ENCODE measurements at places on chromosomes 4 and X.

DNA sequence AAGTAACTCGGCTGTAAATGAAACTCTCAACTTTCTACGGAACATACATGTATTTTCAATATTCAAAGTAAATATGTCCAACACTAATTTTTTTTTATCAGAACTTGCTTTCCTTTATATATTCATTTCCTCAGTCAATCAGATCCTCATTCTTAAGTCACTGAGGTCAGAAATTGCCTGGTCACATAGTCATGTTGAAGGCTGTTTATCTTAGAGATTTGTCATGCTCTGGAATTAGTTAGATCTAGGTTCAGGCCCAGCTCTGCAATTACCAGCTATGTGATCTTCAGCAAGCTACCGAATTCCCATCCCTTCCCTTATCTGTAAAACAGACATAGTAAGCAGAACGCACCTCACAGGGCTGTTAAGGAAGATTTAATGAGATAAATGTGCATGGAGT is 228.8 kb downstream of the SPCS3 start:
- DNase-seq = no peak

DNA sequence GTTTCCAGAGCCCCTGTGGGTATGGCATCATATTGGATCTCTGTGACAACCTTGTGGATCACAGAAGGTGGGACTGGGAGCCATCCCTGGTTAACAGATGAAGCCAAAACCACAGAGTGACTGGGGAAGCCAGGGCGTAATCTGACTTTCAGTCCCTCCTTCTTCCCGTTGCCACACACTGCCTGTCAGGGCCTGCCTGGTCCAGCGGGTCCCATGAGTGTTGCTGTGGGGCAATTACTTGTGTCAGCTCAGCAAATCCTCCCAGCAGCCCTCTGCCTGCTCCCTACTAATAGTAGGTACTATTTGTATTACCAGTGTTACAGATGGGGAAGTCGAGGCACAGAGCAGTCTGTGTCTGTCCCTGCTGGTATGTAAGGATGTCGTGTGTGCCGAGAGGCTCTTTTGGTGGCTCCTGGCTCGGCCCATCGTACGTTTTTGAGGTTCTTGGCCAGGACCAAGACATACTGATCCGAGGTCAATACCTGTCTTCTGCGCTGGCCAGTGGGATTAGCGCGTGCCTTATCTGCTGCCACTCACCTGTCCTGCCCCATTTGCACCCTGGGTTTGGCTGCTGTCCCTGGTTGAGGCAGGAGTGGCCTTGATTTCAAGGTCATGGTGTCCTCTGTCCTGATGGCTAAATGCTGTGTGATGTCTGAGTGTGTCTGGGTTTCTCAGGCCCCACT is 5.7 kb downstream of the NSG1 start:
- no peak for DNase-seq

GRCh38 chr4:4247696-4248028 is 361 bp downstream of the TMEM128 start:
- DNase-seq = peak; percentile 31

GRCh38 chr4:122797405-122798094 is 29.1 kb upstream of the FGF2 start:
- no peak for DNase-seq

DNA sequence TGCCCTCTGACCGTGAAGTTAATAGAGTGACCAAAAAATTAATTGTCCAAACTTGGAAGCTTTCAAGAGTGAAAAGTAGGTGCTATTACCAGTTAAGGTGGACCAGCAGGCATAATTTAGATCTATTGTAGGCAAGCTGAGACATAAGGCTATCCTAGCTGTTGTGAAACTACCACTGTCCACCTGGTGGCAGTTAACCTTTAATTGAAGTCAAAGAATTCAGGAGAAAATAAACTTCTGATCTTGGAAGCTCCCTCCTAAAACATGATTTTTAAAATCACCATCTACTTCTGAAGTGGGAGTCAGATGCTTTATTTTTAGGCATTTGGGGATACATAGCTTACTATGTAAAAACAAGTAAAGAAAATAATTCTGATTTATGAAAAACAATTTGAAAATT is 636.3 kb upstream of the HTR2C start:
- DNase-seq = no peak

GRCh38 chr4:26809811-26810210 is 50.8 kb upstream of the STIM2 start:
- DNase-seq = no peak

DNA sequence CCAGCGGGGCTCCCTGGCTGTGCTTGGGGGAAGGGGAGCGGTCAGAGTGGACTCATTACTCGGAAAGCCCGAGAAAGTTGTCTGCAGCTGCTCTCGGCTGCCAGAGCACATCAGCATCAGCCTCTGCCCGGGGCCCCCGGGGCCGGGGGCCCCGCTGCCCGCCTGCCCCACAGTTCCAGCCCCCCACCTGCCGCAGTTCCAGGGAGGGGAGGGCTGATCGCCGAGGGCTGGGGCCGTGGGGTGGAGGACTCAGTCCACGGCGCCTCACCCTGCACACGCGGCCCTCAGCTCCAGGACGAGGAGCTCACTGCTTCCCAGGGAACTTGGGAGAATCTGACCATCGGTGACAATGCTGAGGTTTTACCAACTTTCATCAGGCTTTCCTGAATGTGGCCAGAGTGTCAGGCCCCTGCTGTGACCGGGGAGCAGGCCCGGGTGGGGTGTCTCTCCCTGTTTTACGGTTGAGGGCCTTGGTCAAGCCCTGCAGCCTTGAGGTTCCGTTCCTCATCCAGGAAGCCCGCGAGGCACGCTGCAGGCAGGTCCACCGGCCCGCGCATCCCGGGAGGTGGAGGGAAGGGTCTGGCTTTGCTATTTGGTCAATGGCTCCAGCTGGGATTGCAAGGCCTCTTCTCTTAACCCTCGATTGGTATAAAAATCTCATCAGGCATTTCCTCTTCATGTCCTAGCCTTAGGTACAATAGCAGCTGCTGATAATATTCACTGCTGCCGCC is 57.2 kb downstream of the CPZ start:
- no peak for DNase-seq

- DNase-seq = peak; percentile 86
These were observed at the start of gene HDAC8 for GRCh38 chrX:72572248-72573157. Gene HDAC8 (minus strand): TSS chrX:72572843. CDS start chrX:72572761, 82 bp downstream.

- DNase-seq = no peak
These were observed 317.4 kb downstream of the ASMT start for GRCh38 chrX:1932231-1932630.
